ENCODE measurements at places on chromosomes 2 and 18.

- no peak for DNase-seq
- no peak overlapping the region for H3K4me3 ChIP-seq
- H3K36me3 ChIP-seq, result no peaks in the 10 kb centered on the region
- peaks cover 25% of the 10 kb centered on the region for H3K27me3 ChIP-seq
Measured at GRCh38 chr2:98090951-98091350, 4.0 kb downstream of the VWA3B start.

- no peak for DNase-seq
- no peaks in the 10 kb centered on the region for H3K27me3 ChIP-seq
- H3K27ac ChIP-seq, result no peak overlapping the region
Measured at GRCh38 chr2:162127422-162127821, 24.6 kb downstream of the GCG start.

- H3K27ac ChIP-seq, result no peak overlapping the region
- H3K27me3 ChIP-seq, result no peaks in the 10 kb centered on the region
- no peak for DNase-seq
Measured at GRCh38 chr2:43082111-43082894, 144.1 kb downstream of the ZFP36L2 start.

DNA sequence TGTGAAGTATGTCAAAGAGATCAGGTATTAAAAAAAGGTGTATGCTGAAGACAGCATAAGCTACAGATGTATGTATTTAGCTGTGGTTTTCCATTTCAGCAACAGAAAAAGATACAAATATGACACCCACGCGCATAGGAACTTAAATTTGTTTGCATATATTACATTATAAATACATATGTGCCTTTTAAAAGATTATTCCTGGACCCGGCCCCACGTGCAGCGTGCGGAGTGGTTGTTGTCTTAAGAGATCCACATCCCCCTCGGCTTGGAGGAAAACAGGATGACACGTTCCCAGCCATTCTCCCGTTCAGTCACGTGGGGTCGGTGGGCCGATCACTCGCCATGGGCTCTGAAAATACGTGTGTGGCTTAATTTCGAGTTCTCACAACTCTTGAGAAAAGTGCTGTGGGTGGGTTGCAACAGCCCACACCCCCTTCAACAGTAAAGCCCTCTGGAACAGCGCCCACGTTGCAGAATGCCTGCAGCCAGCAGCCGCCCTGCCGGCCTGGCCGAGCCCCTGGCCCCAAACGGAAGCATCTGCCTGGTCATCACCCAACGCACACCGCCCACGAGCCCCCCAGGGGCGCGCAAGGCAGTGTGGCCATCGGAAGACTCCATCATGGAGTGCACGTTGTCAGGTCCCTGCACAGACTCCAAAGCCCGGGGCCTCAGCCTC is 18.6 kb upstream of the KCNG2 start:
- H3K27me3 ChIP-seq, result peaks cover 7% of the 10 kb centered on the region
- no peak for DNase-seq
- H3K36me3 ChIP-seq, result no peaks in the 10 kb centered on the region
- H3K4me3 ChIP-seq, result no peak overlapping the region

DNA sequence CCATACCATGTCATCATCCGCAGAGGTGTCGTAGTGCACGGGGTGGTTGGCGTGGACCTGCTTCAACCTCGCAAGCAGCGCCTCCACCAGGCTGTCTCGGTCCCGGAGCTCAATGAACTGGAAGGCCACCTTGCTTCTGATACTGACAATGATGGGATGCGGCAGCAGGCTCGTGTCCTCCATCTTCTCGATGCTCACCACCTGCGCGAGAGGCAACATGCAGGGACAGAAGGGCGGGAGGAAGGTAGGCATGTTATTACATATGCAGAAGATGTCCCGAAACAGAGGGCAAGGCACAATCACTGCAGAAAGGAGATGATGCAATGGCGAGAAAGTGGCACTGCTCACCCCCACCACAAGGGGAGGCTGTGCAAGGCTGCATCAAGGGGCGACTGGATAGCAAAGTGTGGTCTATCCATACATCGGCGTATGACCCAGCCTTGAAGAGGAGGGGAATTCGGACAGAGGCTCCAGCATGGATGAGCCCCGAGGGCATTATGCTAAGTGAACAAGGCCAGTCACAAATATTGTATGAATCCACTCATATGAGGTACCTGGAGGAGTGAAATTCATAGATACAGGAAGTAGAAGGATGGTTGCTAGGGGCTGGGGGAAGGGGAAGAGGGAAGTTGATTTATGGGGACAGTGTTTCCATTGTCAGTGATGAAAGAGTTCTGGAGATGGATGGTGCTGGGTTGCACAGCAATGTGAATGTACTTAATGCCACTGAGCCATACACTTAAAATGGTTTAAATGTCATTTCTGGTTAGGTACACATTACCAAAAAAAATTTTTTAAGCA is 36.6 kb downstream of the RPL31 start:
- peak overlapping the region; percentile 30 for H3K27ac ChIP-seq
- DNase-seq, result no peak
- H3K4me3 ChIP-seq, result no peak overlapping the region
- peaks cover 2% of the 10 kb centered on the region for H3K27me3 ChIP-seq
- no peaks in the 10 kb centered on the region for H3K4me1 ChIP-seq
